Right lobe of liver (tissue), 6 donors: ENCODE measurements at places on chromosomes 6 and 20.

DNA sequence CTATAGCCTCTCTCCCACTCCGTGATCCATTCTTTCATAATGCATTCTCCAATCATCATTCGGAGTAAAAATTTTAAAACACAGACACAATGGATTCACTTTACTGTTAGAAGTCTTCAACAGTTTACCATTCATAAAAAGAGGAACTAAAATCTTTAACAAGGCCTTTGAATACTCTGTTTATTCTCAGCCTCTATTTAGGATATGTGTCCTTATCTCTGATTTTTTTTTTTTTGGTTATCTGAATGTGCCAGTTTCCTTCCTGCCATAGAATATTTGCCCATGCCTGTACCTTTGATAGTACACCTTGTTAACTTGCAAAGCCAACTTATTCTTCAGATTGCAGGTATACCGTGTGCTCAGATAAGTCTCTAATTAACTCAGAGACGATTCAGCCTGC lies 11.1 kb downstream of the CRISP1 start:
- no peaks in the 10 kb centered on the region for H3K4me1 ChIP-seq
- no peaks in the 10 kb centered on the region for H3K36me3 ChIP-seq
- no peak overlapping the region for H3K4me3 ChIP-seq
- no peaks in the 10 kb centered on the region for H3K27me3 ChIP-seq
- no peak overlapping the region for H3K27ac ChIP-seq

DNA sequence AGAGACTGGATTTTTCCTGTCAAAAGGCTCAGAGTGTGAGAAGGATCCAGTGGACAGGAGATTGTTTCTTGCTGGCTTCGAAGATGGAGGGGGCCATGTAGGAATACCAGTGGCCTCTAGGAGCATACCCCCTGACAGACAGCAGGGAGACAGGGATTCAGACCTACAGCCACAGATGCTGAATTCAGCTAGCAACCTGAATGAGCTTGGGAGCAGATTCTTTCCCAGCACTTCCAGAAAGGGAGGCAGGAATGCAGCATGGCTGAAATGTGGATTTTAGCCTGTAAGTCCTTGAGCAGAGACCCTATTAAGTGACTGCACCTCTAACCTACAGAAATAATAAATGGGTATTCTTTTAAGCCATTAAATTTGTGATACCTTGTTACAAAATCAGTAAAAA lies 44.6 kb downstream of the STXBP5 start:
- no peaks in the 10 kb centered on the region for H3K4me1 ChIP-seq
- no peak for DNase-seq

- H3K4me3 ChIP-seq, result no peak overlapping the region
- no peaks in the 10 kb centered on the region for H3K4me1 ChIP-seq
- no peaks in the 10 kb centered on the region for H3K27me3 ChIP-seq
- H3K36me3 ChIP-seq, result no peaks in the 10 kb centered on the region
- DNase-seq, result no peak
- H3K27ac ChIP-seq, result no peak overlapping the region
These were observed 61.7 kb downstream of the PLEKHG1 start for GRCh38 chr6:150661216-150662007.

- H3K4me1 ChIP-seq, result no peaks in the 10 kb centered on the region
- no peak overlapping the region for H3K4me3 ChIP-seq
- no peak overlapping the region for H3K27ac ChIP-seq
- no peaks in the 10 kb centered on the region for H3K36me3 ChIP-seq
- no peaks in the 10 kb centered on the region for H3K27me3 ChIP-seq
These were observed 1654.1 kb downstream of the GRIK2 start for GRCh38 chr6:103047567-103047966.

DNA sequence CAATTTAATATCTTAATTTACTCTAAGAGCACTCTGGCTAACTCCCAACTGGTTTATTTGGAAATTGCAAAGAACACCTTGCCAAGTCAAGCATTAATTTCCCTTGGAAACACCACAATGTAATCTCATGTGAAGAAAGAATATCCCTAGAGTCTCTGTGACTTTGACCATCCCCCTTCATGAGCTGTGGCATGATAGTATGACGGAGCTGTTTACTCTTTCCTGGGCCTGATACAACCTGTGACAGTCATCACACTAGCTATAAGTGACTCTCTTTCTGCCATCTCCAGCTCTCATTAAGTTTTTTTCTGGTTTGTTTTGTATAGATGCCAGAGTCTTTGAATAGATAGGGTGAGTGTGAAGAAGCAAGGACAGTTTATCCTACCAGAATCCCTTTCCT lies 470.3 kb upstream of the JARID2 start:
- no peaks in the 10 kb centered on the region for H3K4me1 ChIP-seq
- DNase-seq, result no peak
- no peak overlapping the region for H3K4me3 ChIP-seq
- no peak overlapping the region for H3K27ac ChIP-seq
- H3K27me3 ChIP-seq, result no peaks in the 10 kb centered on the region

GRCh38 chr20:658731-659291 lies 5.8 kb upstream of the SRXN1 start:
- H3K36me3 ChIP-seq, result no peaks in the 10 kb centered on the region
- H3K27me3 ChIP-seq, result no peaks in the 10 kb centered on the region
- no peak overlapping the region for H3K4me3 ChIP-seq
- DNase-seq, result no peak
